ENCODE measurements at places on chromosomes 7 and 10.

GRCh38 chr7:155669717-155670505 lies 25.4 kb downstream of the RBM33 start:
- DNase-seq, result no peak

DNA sequence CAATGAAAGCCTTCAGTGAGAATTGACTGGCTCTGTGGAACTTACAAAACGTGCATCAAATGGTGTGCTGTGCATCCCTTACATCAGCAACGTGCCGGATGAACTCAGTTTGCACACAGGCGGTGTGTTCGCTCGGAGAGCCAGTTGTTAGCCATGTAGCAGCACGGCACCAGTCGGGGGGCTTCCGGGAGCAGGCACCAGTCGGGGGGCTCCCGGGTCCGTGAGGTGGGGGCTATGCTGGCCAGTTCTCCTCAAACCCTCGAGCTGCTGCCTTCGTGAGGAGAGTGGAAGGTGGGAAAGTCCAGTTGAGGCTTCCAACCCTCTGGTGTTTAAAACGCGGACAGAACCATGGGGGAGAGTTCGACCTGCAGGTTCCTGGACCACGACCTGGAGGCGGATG lies 34.9 kb upstream of the UTF1 start:
- no peak for DNase-seq

- no peak for DNase-seq
Measured at GRCh38 chr7:131943646-131944045, 387.2 kb upstream of the PODXL start.

DNA sequence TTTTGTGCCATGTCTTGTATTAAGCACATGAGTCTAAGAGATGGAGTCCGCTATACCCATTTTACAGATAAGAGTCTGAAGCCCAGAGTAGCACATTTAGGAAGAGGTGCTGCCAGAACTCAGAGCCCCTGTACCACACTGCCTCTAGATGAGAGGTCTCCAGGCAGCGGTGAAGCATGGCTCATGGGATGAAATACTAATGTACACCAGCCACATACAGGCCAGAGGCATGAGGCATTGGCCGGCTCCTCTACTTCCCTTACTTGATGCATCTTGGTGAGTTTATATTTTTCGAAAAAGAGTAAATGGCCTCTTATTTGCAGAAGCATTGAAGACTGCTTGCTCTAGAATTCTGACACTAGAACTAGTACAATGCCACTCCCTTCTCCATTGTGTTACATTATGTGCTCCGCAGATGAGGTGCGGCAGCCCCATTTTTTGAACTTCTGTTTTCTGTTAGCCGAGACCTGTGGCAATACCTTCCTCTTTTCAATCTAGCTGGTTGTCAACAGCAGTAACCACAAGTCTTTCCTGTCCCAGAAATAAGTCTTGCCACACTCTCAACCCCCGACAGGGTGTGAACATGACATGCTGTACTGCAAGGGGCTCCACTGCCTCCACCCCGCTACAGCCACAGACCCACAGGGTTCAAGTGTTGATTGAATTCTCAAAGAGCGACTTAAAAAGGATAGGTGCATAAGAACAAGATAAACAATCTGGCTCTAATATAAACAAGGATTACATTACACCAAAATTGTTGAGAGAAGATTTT lies 145.3 kb downstream of the CELF2 start:
- no peak for DNase-seq

DNA sequence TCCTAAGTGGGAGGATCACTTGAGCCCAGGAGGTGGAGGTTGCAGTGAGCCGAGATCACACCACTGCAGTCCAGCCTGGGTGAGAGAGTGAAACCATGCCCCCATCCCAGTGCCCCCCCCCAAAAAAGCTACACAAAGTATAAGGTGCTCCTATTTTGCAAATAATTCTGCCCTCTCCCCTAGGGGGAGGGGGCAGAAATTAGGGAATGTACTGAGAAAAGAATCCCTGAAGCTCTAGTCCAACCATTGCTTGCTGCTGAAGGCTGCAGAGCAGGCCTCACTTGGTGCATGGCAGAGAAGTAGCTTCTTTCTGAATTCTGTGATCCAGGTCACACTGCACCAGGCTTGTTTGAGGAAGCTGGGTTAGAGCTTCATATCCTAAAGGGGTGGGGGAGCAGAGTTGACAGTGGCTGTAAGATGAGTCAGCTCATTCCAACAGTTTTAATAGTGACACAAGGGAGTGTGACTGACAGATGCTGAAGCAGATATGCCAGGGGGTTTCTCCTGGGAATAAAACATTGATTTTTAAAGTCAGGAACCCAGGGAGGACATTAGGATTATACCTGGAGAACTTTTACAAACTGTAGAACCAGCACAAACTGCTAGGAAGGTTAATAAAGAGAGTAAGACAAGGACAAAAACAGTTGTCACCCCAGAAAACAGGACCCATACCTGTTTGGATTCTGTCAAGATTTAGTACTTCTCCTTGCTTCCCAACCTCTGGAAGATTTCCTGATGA lies 32.8 kb upstream of the STRIP2 start:
- no peak for DNase-seq

DNA sequence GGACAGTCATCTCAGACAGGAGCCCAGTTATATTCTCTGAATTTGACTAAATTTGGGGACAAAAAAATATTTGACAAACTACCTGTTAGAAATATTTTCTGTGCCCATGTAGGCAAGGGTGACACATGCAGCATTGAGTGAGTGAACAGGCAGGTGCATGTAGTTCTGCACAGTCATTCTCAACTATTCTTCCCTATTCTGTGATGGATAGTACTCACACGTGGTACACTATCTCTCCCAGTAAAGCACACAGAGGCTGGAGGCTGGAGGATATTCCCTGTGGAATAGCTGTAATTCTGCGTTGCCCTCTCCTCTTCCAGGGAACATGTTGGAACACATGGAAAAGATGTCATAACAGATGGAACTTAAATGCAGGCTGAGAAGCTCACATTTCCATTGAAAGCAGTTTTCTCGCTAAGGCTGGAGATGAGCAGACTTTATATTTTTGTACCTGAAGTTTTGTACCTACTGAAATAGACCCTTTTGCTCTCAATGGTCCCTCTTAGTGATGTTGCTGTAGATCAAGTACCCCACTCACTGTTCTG lies 75.0 kb downstream of the GPR141 start:
- DNase-seq, result no peak

DNA sequence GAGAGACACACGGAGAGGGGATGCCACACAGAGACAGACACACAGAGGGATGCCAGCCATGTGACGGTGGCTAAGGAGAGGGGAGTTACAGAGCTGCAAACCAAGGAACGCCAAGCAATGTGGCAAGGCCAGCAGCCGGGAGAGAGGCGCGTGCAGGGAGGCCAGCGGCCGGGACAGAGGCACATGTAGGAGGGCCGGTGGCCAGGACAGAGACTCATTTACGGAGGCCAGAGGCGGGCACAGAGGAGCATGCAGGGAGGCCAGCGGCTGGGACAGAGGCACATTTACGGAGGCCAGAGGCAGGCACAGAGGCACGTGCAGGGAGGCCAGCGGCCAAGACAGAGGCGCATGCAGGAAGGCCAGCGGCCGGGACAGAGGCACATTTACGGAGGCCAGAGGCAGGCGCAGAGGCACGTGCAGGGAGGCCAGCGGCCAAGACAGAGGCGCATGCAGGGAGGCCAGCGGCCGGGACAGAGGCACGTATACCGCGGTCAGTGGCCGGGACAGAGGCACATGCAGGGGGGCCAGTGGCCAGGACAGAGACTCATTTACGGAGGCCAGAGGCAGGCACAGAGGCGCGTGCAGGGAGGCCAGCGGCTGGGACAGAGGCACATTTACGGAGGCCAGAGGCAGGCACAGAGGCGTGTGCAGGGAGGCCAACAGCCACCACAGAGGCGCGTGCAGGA lies 40.4 kb downstream of the INSIG1 start:
- no peak for DNase-seq

- no peak for DNase-seq
Measured at GRCh38 chr10:125691160-125691981, 8.4 kb upstream of the TEX36 start.

DNA sequence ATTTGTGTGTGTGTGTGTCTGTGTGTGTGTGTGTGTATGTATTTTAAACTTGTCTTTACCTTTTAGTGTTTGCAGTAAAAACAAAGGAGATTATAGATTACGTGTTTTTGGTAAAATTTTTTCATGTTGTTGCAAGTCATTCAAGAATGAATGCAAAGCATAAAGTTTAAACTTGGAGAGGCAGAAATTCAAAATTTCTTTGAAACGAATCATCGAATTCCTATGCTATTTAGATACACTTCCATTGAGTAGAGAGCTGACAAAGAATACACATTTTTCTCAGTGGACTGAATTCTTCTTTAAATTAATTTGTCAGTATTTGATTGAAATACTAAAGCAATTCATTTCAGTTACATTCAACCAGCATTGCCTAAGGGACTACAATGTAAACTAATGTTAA lies 66.0 kb upstream of the HDAC9 start:
- no peak for DNase-seq

- DNase-seq, result no peak
Measured at GRCh38 chr7:116382375-116382774, 117.2 kb upstream of the CAV2 start.

DNA sequence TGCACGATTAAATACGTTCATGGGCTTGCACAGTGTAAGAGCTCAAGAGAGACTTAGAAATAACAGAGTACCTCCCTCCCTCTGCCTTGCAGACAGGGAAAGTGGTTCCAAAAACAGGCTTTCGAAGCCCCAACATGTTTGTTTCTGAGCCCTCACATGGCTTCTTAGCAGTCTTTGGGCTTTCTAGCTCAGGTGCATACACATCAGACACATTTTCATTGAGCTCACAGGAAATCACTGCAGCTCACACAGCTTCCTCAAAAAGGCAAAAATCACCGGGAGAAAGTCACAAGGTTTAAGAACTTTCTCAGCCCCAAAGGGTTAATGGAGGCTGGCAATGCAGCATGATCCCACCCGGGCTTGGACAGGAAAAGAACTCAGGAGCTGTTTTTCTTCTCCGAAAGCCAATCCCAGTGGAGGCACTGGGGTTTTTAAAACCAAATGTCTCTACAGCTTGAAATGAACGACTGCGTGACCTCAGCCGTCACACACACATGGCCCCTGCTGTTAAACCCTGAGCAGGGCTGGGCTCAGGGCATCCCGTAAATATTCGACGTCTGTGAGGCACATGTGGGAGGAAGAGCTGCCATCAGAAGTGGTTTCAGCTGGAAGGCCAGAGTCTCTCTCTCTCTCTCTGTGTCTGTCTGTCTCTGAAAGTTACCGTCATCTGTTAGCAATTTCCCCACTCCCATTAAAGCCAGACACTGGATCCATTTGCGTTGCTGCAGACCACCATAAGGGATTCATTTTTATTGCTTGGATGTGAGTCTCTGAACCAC lies 69.7 kb downstream of the CALML3 start:
- DNase-seq, result no peak

DNA sequence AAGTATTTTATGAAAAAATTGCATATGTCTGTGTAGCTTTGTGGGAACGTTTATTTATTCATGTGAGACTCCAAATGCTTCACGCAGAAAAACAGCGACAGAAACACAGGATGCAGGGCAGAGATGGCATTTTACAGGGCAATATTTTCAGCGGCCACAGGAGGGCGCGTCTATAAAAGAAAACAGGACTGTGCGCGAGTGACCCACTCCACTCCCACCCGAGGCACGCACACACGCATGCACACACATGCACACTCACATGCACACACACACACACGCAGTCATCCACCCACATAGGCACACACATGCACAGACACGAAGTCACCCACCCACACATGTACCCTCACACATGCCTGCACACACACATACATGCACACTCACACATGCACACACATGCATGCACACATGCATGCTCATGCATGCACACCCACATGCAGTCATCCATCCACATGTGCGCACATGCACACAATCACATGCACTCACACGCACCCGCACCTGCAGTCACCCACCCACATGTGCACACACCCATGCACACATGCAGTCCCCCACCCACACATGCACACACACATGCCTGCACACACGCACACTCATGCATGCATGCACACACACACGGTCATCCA lies 96.3 kb downstream of the DNAJB6 start:
- no peak for DNase-seq

- DNase-seq, result no peak
Measured at GRCh38 chr10:102819054-102819453, 18.2 kb downstream of the CYP17A1 start.

GRCh38 chr7:466465-467191 lies 53.0 kb downstream of the PDGFA start:
- peak; percentile 25 for DNase-seq

DNA sequence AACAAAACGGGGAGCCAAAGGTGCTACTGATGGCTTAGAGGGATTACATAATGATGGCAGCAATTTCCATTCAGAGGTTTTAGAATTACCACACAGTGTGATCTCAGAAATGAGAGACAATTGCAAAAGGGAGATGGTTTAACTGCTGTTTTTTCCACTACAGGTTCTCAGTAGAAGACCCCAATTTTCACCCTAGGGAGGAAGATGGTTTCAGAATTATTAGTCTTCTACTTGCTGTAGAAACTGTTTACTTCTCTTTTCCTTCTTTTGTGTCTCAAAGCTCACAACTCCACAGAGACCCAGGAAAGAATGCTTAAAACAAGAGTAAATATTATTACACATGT lies 226.5 kb downstream of the INHBA start:
- no peak for DNase-seq

GRCh38 chr10:5467207-5467535 lies 32.2 kb downstream of the CALML5 start:
- DNase-seq, result no peak

GRCh38 chr10:59907918-59908807 lies 1.8 kb upstream of the CCDC6 start:
- peak; percentile 46 for DNase-seq

DNA sequence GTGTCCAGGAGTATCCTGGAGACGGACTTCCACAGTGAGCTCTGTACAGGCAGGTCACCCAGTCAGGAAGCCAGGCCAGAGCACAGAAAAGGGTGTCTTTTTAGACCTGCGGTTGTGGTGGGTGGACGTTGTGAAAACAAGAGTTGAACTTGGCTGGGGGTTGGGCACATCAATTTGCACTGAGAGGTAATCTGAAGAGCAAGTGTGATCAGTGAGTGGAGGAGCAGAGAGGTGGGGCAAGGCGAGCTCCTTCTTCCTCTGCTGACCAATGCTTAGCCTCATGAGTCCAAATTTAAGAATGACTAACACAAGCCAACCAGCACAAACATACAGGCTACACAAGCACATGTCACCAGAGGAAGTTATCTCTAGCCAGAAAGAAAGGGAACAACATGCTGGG lies 310.8 kb downstream of the TCERG1L start:
- no peak for DNase-seq

DNA sequence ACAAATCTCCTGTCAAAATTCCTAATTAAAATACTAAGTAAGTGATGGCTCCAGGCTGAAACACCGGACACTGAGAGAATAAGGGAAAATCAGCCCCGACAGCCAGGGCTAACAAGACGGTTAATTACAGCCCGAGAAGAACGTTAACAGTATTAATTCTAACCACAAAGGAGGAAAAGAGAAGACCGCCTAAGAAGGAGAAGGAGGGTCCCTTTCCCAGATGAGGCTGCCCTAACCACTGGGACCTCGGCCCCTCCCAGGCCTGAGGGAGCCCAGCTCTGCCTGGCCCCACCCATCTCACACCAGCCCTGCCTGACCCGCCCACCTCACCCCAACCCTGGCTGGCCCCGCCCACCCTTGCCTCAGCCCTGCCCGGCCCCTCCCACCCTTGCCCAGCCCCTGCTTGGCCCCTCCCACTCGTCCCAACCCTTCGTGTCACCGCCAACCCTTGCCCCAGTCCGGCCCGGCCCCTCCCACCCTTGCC lies 51.3 kb downstream of the PWWP2B start:
- peak; percentile 73 for DNase-seq
